ENCODE measurements at places on chromosomes 5 and 9.
A peak's percentile ranks its signal among the peaks of the same experiment; 100 is the strongest.

DNA sequence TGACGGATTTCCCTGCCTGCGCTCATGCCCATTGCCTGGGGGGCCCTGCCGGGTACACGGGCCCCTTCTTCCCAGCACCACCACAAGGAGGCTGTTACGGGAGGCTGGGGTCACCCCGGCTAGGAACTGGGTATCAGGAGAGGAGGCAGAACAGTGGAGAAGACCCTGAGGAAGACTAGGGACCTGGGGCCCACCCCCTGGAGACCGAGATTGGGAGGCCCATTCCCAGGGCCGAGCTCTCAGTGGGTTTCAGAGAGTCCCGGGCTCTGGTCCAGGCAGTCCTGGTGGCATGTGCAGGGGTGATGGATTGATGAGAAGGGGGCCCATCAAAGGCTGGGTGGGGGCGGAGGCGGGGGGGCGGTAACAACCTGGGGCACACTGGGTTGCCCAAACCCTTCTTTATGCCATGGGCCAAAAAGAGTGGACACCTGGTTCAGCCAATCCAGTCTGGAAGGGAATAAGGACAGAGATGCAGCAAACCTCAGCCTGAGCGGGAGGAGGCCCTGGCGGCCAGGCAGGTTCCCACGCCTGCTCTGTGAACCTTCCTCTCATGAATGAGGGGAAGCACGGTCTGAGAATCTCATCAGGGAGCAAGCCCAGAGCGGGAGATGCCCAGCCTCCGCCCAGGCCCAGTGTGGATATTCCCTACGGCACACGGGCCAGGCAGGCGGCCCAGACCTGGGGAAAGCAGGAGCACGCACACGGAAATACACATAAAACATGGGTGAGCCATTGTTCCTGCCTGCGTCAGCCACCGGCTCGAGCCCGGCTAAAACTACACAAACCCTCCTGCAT lies 785 bp upstream of the P4HA2 start:
- no peak for DNase-seq

DNA sequence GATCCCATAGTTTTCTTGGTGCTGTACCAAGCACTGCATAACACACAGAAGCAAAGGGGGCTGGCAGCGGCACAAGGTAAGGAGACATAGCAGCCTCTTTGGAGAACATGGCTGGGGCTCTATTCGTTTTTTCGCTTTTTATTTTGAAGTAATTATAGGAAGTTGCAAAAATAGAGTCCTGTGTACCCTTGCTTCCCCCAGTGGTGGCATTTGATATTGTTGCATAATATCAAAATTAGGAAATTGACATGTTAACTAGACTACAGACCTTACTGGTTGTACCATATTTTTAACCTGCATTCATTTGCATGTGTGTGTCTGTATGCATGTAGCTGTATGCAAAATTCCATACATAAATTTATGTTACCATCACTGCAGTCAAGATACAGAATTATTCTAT lies 6.6 kb upstream of the UBQLN1 start:
- DNase-seq = no peak

GRCh38 chr9:90720621-90721265 lies 78.1 kb upstream of the DIRAS2 start:
- no peak for DNase-seq

GRCh38 chr9:134335061-134335460 lies 8.8 kb downstream of the RXRA start:
- no peak for DNase-seq

- no peak for DNase-seq
These were observed 37.1 kb downstream of the FBXW11 start for GRCh38 chr5:171969288-171969880.

GRCh38 chr9:124038790-124039633 lies 27.4 kb downstream of the LHX2 start:
- no peak for DNase-seq

DNA sequence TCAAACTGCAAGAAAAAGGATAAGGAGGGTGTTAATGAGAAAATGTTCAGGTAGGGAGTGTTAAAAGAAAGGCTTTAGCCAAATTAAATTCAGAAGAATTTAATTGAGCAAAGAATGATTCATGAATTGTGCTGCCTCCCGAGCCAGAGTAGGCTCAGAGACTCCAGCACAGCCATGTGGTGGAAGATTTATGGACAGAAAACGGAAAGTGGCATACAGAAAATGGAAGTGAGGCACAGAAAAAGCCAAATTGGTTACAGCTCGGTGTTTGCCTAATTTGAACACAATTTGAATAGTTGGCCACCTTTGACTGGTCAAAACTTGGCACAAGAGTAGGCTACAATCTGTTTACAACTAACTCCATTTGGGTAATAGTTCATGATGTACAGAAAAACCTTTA lies 9.6 kb upstream of the SLC30A5 start:
- no peak for DNase-seq

DNA sequence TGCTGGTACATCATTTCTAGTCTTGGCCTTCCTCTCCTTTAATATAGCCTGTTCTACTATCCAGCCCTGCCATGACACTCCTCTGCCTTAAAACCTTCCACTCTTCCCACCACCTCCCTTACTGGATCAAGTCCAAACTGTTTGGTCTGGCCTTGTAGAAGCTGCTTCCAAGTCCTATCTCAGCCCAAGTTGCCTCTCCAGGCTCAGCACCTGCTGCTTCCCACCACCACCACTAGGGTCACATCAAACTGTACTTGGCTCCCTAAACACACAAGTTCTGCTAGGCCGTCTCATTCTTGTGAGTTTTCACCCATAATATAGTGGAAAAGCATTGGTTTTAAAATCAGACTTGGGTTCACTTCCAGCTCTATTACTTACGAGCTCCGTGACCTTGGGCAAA lies 1.4 kb downstream of the NDUFA8 start:
- peak; percentile 23 for DNase-seq

Measured in NCI-H510A treated with DMSO at 0.1 percent for 48 hours (cell line).